ENCODE measurements at places on chromosomes 6 and 20. TPM values are rescaled to one million over a fixed set of nuclear protein-coding genes. Genes with fewer than 3 reads are reported as not detected.

Gene VSX1
- total RNA-seq = 0.65 TPM

Gene VSTM2L
- 2.3 TPM for total RNA-seq

Gene DPPA5
- not detected for total RNA-seq

Gene RBM39
- total RNA-seq = 354 TPM

Gene ZFP57
- total RNA-seq = 1.1 TPM

Gene C6orf58
- total RNA-seq = not detected

Gene OTOR
- not detected for total RNA-seq

Gene IGF2R
- 50.9 TPM for total RNA-seq

Gene RCAN2
- 0.44 TPM for total RNA-seq

Gene SLC22A23
- total RNA-seq = 13.5 TPM

Gene LTB
- 0.63 TPM for total RNA-seq

Gene C6orf132
- 53.9 TPM for total RNA-seq

Gene NKAIN4
- total RNA-seq = not detected

Gene C2
- 2.4 TPM for total RNA-seq

Gene HLA-DPB1
- not detected for total RNA-seq

Gene APOBEC2
- not detected for total RNA-seq

Gene C20orf202
- not detected for total RNA-seq

Gene PXT1
- not detected for total RNA-seq

Gene ZC2HC1B
- not detected for total RNA-seq

Gene TSHZ2
- total RNA-seq = not detected

Gene NCR2
- not detected for total RNA-seq

Gene NMBR
- total RNA-seq = 0.35 TPM

Gene FAM184A
- total RNA-seq = 0.85 TPM

Gene OVOL2
- total RNA-seq = 20.7 TPM

Gene DDX43
- total RNA-seq = 3.1 TPM

Gene COL9A3
- 8.3 TPM for total RNA-seq

Gene NINL
- 19.6 TPM for total RNA-seq

Gene CASS4
- total RNA-seq = 0.15 TPM

Gene BTNL2
- not detected for total RNA-seq

Gene SMOC2
- total RNA-seq = not detected

Gene BMP2
- total RNA-seq = not detected

Gene RNF39
- total RNA-seq = 7.5 TPM

Gene HLA-DQB1
- total RNA-seq = 5.9 TPM

Gene LY6G5C
- 2.6 TPM for total RNA-seq

Gene HSPA12B
- not detected for total RNA-seq

Gene TTK
- 28.7 TPM for total RNA-seq

Gene HSPA1L
- 2.6 TPM for total RNA-seq

Gene GSTA1
- not detected for total RNA-seq
